Neural crest cell (in vitro differentiated cells): ENCODE measurements at places on chromosomes 16 and 17. TPM values are rescaled to one million over a fixed set of nuclear protein-coding genes. Genes with fewer than 3 reads are reported as not detected.

- DNase-seq, result no peak
- H3K4me3 ChIP-seq, result no peak overlapping the region
- peaks cover 13% of the 10 kb centered on the region for H3K4me1 ChIP-seq
- peaks cover 6% of the 10 kb centered on the region for H3K36me3 ChIP-seq
Observed at GRCh38 chr17:16456742-16457316, 35.2 kb downstream of the LRRC75A start.

GRCh38 chr16:74224828-74225612 is 71.6 kb upstream of the PSMD7 start:
- no peak for DNase-seq
- H3K36me3 ChIP-seq, result no peaks in the 10 kb centered on the region
- H3K27me3 ChIP-seq, result no peaks in the 10 kb centered on the region
- H3K27ac ChIP-seq, result no peak overlapping the region
- H3K4me3 ChIP-seq, result no peak overlapping the region
- peaks cover 9% of the 10 kb centered on the region for H3K4me1 ChIP-seq

DNA sequence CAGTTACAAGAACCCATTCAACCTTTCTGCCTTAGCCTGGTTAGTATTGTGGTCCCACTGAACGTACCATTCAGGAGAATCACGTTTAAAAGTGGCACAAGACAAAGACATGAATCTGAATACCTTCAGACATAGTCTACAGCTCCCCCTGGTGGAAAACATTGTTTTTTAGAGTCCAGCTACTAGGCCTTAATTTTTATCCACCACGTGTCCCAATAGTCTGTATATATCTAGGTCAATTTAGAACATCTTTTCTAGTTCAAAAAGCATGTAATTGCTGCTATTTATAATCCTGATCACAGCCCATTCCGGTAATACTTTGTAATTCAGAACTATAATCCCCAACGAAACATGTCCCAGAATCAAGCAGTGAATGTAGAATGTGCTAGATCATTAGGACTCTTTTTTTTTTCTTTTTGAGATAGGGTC is 13.7 kb upstream of the GUCY2D start:
- DNase-seq, result peak; percentile 60
- peaks cover 19% of the 10 kb centered on the region for H3K4me1 ChIP-seq
- H3K27ac ChIP-seq, result no peak overlapping the region
- peak overlapping the region; percentile 81 for H3K4me3 ChIP-seq
- H3K36me3 ChIP-seq, result no peaks in the 10 kb centered on the region

DNA sequence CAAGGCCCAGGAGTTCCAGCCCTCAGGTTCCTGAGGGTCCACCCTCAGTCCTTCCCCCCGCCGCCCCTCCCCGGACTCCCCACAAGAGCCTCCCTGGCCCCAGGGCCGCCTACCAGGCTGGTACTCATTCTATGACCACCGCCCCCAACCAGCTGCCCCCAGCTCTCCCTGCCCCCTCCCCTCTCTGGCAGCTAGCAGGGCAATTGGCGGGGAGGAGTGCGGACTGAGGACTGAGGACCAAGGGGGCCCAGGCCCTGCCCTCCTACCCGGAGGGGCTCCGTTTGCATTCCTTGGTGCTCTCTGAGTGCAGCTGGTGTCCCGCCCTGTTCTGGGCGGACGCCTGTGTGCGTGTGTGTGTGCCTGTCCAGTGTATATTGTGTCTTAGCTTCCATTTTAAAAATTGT is 19.1 kb downstream of the UNC13D start:
- H3K4me1 ChIP-seq, result peaks cover 12% of the 10 kb centered on the region
- peaks cover 7% of the 10 kb centered on the region for H3K36me3 ChIP-seq
- no peak overlapping the region for H3K27ac ChIP-seq
- peaks cover 3% of the 10 kb centered on the region for H3K27me3 ChIP-seq
- H3K4me3 ChIP-seq, result peak overlapping the region; percentile 31

- H3K27me3 ChIP-seq, result peaks cover 9% of the 10 kb centered on the region
- H3K4me1 ChIP-seq, result peaks cover 5% of the 10 kb centered on the region
- H3K4me3 ChIP-seq, result no peak overlapping the region
Observed at GRCh38 chr17:12743046-12743445, 46.3 kb upstream of the ARHGAP44 start.

GRCh38 chr16:80025236-80025635 is 424.7 kb upstream of the MAF start:
- no peaks in the 10 kb centered on the region for H3K36me3 ChIP-seq
- H3K4me3 ChIP-seq, result no peak overlapping the region
- peaks cover 27% of the 10 kb centered on the region for H3K4me1 ChIP-seq
- H3K27ac ChIP-seq, result no peak overlapping the region
- H3K27me3 ChIP-seq, result no peaks in the 10 kb centered on the region
- DNase-seq, result no peak

JPH3 gene
- 9.1 and 9.5 TPM in 2 replicates for total RNA-seq

CA5A gene
- total RNA-seq, result not detected in 2 replicates

CISD3 gene
- 9.0 and 11.0 TPM in 2 replicates for total RNA-seq
